ENCODE measurements at places on chromosomes 2 and 18.

DNA sequence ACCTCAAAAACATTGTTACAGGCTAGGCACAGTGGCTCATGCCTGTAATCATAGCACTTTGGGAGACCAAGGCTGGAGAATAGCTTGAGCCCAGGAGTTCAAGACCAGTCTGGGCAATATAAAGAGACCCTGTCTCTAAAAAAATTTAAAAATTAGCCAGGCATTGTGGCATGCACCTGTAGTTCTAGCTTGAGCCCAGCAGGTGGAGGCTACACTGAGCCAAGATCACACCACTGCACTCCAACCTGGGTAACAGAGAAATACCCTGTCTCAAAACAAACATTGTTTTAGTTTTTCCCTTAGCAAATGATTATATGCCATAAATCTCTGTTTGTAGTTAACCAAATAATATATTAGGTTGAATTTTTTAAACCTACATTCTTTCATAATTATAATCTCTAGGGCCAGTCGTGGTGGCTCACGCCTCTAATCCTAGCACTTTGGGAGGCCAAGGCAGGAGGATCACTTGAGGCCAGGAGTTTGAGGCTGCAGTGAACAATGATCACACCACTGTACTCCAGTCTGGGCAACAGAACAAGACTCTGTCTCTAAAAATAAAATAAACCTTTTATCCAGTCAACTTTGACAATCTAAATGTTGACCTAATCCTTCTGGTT lies 13.3 kb upstream of the CYP20A1 start:
- no peaks in the 10 kb centered on the region for H3K36me3 ChIP-seq
- no peaks in the 10 kb centered on the region for H3K27me3 ChIP-seq
- H3K4me3 ChIP-seq, result no peak overlapping the region

- peaks cover 14% of the 10 kb centered on the region for H3K4me1 ChIP-seq
- no peak overlapping the region for H3K4me3 ChIP-seq
- H3K27ac ChIP-seq, result no peak overlapping the region
- no peaks in the 10 kb centered on the region for H3K36me3 ChIP-seq
Measured at GRCh38 chr2:16626497-16626896, 39.1 kb downstream of the CYRIA start.

DNA sequence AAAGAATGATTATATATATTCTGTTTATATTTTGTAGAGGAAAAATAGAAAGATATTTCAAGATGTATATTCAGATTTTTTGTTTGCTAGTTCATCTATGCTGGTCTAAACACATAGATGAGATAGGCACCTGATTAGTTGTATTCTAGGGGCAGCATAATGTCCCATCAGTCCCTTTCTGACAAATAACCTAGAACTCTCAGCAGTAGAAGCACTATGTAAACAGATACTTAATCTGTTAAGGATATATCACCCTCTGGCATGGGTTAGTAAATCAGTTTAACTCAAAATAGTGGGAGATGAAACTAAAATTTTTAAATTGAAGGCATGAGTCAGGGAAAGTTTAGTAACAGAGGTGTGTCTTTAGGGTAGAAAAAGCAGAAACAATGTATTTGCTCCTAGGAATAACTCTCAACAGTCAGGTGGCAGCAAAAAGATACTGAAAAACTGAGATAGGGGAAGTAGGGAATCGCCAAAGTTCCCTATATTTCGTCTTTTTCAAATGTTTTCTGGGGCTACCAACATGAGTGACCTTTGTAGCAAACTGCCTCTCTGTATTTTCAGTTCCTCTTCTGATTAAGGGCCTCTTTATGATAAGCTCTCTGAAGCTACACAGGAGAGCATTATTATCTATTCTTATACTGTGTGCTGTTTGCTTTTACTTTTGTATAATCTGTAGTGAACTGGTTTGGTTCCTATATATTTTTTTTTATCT lies 5.7 kb downstream of the PPP1R1C start:
- H3K4me3 ChIP-seq, result no peak overlapping the region
- H3K36me3 ChIP-seq, result no peaks in the 10 kb centered on the region
- no peak overlapping the region for H3K27ac ChIP-seq

DNA sequence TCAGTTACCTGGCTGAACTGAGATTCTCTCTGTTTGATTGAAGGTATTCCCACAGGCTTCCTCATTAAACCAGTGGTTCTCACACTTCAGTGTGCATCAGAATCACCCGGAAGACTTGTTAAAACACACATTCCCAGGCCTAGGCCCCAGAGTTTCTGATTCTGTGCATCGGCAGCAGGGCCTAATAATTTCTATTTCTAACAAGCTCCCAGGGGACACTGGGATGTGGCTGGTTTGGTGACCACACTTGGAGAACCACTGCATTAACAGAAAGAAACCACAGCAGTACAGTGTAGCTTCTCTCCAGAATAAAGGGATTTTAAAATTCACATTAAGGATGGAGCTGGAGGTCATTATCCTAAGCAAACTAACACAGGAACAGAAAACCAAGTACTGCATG lies 6.5 kb downstream of the MRO start:
- H3K27me3 ChIP-seq, result peaks cover 22% of the 10 kb centered on the region
- DNase-seq, result no peak
- no peak overlapping the region for H3K27ac ChIP-seq
- H3K4me3 ChIP-seq, result no peak overlapping the region

- peaks cover 70% of the 10 kb centered on the region for H3K27me3 ChIP-seq
- H3K4me3 ChIP-seq, result no peak overlapping the region
- no peaks in the 10 kb centered on the region for H3K36me3 ChIP-seq
- no peaks in the 10 kb centered on the region for H3K4me1 ChIP-seq
- DNase-seq, result peak; percentile 32
- H3K27ac ChIP-seq, result no peak overlapping the region
Measured at GRCh38 chr2:238848976-238849853, 1.3 kb downstream of the TWIST2 start.

DNA sequence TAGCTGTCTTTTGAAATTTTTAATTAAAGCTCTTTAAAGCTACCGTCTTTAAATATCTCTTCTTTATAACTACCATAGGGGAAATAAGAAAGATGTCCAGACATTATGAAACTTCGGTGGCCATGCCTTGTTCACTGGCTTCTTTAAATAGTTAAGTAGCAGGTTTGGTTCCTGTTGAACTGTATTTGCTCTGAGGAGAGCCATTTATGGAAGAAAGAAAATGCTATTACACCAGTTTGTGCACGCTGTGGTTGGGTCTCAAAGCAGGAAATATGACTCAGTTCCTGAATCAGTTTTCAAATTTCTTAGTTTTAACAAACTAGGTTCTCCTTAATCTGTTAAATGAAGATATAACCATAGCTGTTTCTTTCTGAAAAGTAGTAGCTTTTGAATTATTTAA lies 12.2 kb downstream of the ARPC2 start:
- peak; percentile 80 for DNase-seq
- H3K4me3 ChIP-seq, result peak overlapping the region; percentile 42
- no peaks in the 10 kb centered on the region for H3K27me3 ChIP-seq
- H3K27ac ChIP-seq, result peak overlapping the region; percentile 90
- peaks cover 83% of the 10 kb centered on the region for H3K36me3 ChIP-seq

DNA sequence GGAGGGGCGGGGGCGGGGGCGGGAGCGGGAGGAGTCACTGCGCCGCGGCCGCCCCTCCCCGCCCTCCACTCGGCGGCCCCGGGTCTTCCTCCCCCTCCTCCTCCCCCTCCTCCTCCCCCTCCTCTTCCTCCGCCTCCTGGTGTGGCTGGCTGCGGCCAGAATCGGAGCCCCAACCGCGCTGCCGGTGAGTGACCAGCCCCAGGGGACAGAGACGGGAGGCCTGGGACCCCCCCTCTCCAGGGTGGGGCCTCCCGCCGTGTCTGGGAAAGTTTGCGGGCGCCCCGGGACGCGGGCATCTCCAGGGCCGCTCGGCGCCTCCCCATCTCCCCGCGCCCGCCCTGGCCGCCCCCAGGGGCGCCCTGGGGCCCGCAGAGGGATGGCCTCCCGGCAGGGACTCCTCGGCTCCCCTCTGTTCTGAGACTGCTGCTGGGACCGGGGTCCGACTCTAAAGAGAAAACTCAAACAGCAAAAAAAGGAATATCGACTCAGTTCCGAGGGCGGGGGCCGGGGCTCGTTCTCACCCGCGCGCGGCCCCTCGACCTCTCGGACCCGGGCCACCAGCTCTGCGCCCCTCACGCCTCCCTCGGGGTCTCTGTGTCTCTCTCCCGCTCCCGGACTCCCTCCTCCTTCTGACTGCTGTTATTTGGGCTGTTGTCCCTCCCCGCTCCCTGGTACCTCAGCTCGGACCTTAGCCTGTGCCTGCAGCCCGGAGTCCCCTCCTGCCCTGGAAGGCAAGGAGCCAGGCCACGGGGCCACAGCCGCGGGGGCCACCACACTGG lies at the start of gene STON1:
Gene STON1, plus strand, starts transcription at position 122 of the 779 bp plus-strand sequence. CDS start 50,480 bp downstream, outside the sequence.
- peaks cover 10% of the 10 kb centered on the region for H3K4me1 ChIP-seq
- no peak within 1 kb of the TSS for H3K27ac ChIP-seq
- H3K27me3 ChIP-seq, result peaks cover 5% of the 10 kb centered on the region
- peak; percentile 42 for DNase-seq
- H3K4me3 ChIP-seq, result peak within 1 kb of the TSS; percentile 69
- H3K36me3 ChIP-seq, result peaks cover 7% of the 10 kb centered on the region

- no peaks in the 10 kb centered on the region for H3K36me3 ChIP-seq
- peaks cover 28% of the 10 kb centered on the region for H3K27me3 ChIP-seq
- H3K27ac ChIP-seq, result no peak overlapping the region
- H3K4me3 ChIP-seq, result no peak overlapping the region
- no peak for DNase-seq
Measured at GRCh38 chr18:49955263-49955662, 141.9 kb upstream of the ACAA2 start.

GRCh38 chr2:242098445-242099128 lies 229.1 kb downstream of the RTP5 start:
- no peak overlapping the region for H3K27ac ChIP-seq
- H3K36me3 ChIP-seq, result peaks cover 12% of the 10 kb centered on the region
- DNase-seq, result no peak
- H3K4me1 ChIP-seq, result peaks cover 1% of the 10 kb centered on the region
- no peaks in the 10 kb centered on the region for H3K27me3 ChIP-seq

DNA sequence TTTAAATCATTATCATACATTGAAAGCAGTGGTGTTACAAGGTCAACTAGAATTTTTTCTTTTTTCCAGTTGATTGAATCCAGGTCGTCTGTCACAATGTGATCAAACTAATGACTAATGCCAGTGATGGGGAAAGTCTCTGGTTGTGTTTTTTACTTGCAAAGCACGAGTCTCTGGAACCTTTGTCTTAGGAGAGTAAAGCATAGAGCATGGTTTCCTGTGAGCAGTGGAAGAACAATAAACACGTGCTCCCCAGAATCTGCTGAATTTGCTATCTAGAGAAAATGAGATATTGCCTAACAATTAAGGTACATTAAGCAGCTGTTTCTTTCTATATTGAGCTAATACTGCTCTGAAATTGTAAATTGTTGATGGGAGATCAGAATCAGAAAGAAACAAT lies 1332.4 kb upstream of the TMEFF2 start:
- H3K27me3 ChIP-seq, result no peaks in the 10 kb centered on the region
- H3K4me1 ChIP-seq, result no peaks in the 10 kb centered on the region
- no peaks in the 10 kb centered on the region for H3K36me3 ChIP-seq
- no peak for DNase-seq
- no peak overlapping the region for H3K27ac ChIP-seq
- no peak overlapping the region for H3K4me3 ChIP-seq

DNA sequence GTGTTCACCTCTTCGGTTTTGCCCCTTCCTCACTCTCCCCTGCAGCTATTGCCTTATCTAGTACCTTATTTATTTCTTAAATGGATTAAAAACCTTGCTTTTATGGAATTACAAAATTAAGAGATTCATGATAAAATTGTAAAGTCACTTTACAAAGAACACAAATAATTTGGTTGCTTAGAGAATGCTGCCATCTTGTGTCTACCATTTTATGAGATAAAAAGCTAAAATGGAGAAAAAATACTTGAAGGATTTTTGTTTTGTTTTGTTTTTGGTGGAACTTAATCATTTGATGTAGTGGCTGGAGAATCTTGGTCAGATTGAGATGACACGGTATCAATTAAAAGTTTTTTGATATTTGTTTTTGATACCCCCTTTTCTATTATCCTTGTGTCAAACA lies 69.6 kb downstream of the R3HDM1 start:
- no peaks in the 10 kb centered on the region for H3K27me3 ChIP-seq
- no peak overlapping the region for H3K4me3 ChIP-seq
- DNase-seq, result no peak
- H3K4me1 ChIP-seq, result no peaks in the 10 kb centered on the region

GRCh38 chr2:71906357-71906973 lies 241.2 kb downstream of the CYP26B1 start:
- DNase-seq, result no peak
- H3K4me3 ChIP-seq, result no peak overlapping the region
- peaks cover 18% of the 10 kb centered on the region for H3K27me3 ChIP-seq
- H3K36me3 ChIP-seq, result no peaks in the 10 kb centered on the region
- H3K27ac ChIP-seq, result no peak overlapping the region

GRCh38 chr18:49544362-49544761 lies 17.5 kb upstream of the LIPG start:
- H3K36me3 ChIP-seq, result no peaks in the 10 kb centered on the region
- no peak for DNase-seq
- peaks cover 30% of the 10 kb centered on the region for H3K27me3 ChIP-seq
- H3K4me1 ChIP-seq, result no peaks in the 10 kb centered on the region

DNA sequence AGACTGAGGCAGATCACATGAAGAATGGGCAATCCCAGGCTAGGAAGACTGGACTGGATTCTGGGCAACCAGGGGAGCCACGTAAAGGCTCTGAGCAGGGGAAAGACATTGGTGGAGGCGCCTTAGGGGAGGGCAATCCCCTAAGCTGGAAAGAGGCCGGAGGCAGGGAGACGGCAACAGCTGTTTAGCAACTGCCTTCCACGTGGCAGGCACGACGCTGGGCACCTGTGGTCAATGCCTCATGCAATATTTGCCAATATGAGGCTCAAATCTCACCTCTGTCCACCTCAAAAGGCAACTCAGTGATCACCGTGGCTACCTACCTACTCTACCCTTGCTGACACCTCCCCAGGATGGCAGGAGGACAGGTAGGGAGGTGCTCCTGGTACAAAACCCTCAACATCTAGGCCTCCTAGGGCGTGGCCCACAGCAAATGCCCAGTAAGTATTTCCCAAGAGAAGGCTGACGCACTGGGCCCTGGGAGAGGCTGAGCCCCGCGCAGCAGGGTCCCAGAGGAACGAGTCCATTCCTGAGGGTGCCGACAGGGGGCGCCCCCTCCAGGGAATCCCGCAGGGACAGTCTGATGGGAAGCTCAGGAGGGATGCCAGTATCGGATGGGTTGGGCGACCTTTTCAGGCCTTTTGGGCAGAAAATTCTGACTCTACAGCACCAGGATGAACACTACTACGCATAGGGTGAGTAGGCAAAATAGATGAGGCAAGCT lies 8.9 kb downstream of the BOLA3 start:
- H3K36me3 ChIP-seq, result peaks cover 15% of the 10 kb centered on the region
- H3K4me3 ChIP-seq, result no peak overlapping the region
- no peak overlapping the region for H3K27ac ChIP-seq
- no peak for DNase-seq

Data from activated CD8-positive, alpha-beta memory T cell treated with anti-CD3 and anti-CD28 coated beads, Interleukin-2, amount 10 ng/mL, durations not matched to agents 7 days and 5 days (primary cell).